ENCODE measurements at places on chromosomes 11 and 22. TPM values are rescaled to one million over a fixed set of nuclear protein-coding genes. Genes with fewer than 3 reads are reported as not detected.

DNA sequence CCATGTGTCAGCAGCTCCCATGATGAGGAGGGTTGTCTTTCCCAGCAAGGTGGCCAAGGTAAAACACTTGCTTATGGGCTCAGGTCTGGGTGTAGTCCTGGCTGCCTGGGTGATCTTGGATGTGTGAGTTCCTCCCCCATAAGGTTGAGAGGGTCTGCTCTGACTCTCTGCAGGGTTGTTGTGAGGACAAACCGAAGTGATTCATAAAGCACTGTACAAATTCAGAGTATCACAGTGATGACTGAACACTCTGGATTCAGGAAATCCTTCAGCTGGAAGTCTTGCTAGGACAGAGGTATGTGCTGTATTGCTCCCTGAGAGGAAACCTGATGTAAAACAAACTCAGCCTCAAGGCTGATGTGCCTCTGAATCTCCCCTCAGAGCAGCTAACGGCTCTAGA is 220.9 kb upstream of the PITPNB start:
- DNase-seq, result no peak
- H3K4me3 ChIP-seq, result no peak overlapping the region
- H3K36me3 ChIP-seq, result no peaks in the 10 kb centered on the region
- H3K27me3 ChIP-seq, result no peaks in the 10 kb centered on the region
- H3K4me1 ChIP-seq, result peaks cover 35% of the 10 kb centered on the region

GRCh38 chr22:37279331-37280181 is 2.8 kb upstream of the CYTH4 start:
- peaks cover 4% of the 10 kb centered on the region for H3K4me1 ChIP-seq
- no peaks in the 10 kb centered on the region for H3K36me3 ChIP-seq
- no peak for DNase-seq
- no peak overlapping the region for H3K4me3 ChIP-seq
- no peak overlapping the region for H3K27ac ChIP-seq
- H3K27me3 ChIP-seq, result peaks cover 14% of the 10 kb centered on the region

Gene MLC1
- 2.3 TPM for total RNA-seq

DNA sequence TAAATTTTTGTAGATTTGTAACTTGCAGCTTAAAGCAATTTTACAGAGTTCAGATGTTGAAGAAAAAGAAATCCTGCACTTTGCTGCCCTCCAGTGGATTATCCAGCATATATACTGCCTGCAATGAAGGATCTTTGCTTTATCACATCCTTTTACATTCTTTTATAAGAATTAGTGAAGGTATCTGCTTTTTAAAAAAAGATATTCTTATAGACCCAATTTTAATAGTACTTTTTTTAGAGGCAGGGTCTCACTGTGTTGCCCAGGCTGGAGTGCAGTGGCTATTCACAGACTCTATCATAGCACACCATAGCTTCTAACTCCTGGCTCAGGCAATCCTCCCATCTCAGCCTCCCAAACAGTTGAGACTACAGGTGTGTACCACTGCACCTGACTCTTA is 60.7 kb downstream of the TTC17 start:
- H3K27ac ChIP-seq, result no peak overlapping the region
- H3K4me1 ChIP-seq, result no peaks in the 10 kb centered on the region
- H3K27me3 ChIP-seq, result no peaks in the 10 kb centered on the region
- H3K4me3 ChIP-seq, result no peak overlapping the region
- DNase-seq, result no peak

GRCh38 chr22:44741929-44742328 is 10.4 kb upstream of the ARHGAP8 start:
- no peak overlapping the region for H3K4me3 ChIP-seq
- no peak for DNase-seq
- H3K27me3 ChIP-seq, result no peaks in the 10 kb centered on the region
- no peaks in the 10 kb centered on the region for H3K36me3 ChIP-seq
- no peak overlapping the region for H3K27ac ChIP-seq

GRCh38 chr11:79371152-79371551 is 69.7 kb downstream of the TENM4 start:
- H3K27me3 ChIP-seq, result no peaks in the 10 kb centered on the region
- no peaks in the 10 kb centered on the region for H3K4me1 ChIP-seq
- no peaks in the 10 kb centered on the region for H3K36me3 ChIP-seq
- H3K4me3 ChIP-seq, result no peak overlapping the region
- H3K27ac ChIP-seq, result no peak overlapping the region

Gene APOBEC3F
- 9.0 TPM for total RNA-seq

Gene OVCH2
- 6.4 TPM for total RNA-seq

DNA sequence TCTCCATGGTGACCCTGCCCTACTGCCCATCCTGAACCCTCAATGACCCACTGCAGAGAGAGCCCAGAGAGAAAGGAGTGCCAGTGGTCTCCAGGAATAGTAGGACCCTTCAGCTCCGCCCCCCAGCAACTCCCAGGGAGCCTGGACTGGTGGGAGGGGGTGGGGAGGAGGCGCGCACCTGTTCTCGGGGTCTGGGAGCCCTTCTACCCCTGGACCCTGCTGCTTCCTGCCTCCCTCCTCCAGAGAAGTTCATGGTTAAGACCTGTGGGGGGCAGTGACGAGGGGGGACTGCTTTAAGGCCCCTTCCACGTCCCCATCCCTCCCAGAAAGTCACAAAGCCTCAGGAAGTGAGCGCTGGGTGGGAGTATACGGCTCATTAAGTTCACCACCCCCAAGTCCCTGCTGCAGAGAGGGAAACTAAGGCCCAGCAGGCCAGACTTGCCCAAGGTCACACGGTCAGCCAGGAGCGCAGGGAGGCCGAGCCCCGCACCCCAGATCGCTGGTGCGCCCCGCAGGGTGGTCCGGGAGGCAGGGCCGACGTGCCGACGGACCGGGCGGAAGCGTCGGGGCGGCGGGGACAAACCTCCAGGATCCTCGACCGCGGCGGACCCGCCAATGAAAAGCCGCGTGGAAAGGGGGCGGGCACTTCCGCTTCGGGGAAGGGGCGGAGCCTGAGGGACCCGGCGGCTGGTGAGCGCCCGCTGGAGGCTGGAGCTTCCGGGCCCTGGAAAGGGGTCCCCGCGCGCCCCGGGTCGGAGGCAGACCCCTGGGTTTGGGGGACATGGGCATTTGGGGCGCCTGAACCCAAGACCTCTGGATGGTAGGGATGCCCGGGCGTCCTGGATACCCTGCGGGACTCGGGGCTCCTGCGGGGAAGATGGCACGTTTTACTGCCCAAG is at the start of the genes NUDT22 and TRPT1:
TSS of gene NUDT22 (plus strand) at position 667 of the 899 bp plus-strand sequence. CDS start 379 bp downstream, outside the sequence.
TSS of gene TRPT1 (minus strand) at position 579 of the 899 bp plus-strand sequence. CDS start at position 253, 326 bp downstream.
- H3K27me3 ChIP-seq, result no peaks in the 10 kb centered on the region
- DNase-seq, result peak; percentile 96
- H3K36me3 ChIP-seq, result peaks cover 25% of the 10 kb centered on the region
- H3K27ac ChIP-seq, result peak within 1 kb of the TSS; percentile 93
- peak within 1 kb of the TSS; percentile 96 for H3K4me3 ChIP-seq
- H3K4me1 ChIP-seq, result peaks cover 35% of the 10 kb centered on the region

DNA sequence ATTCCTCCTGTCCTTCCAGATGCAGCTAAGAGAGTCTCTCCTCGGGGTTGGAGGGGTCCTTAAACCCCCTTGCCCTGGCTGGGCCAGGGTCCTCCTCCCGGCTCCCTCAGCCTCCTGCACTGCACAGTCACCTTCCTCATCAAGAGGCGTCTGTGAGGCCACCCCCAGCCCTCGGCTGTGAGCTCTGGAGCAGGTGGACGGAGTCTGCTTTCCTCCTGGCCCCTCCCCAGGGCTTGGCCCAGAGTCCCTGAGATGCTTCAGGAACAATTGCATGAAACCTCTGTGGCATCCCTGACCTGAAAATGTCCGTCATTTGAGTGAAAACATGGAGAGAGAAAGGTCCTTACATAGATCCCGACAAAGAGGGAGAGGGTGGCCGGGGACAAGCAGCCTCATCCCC is 6.7 kb upstream of the FGF3 start:
- peaks cover 22% of the 10 kb centered on the region for H3K27me3 ChIP-seq
- H3K36me3 ChIP-seq, result no peaks in the 10 kb centered on the region
- no peak overlapping the region for H3K4me3 ChIP-seq
- DNase-seq, result no peak

DNA sequence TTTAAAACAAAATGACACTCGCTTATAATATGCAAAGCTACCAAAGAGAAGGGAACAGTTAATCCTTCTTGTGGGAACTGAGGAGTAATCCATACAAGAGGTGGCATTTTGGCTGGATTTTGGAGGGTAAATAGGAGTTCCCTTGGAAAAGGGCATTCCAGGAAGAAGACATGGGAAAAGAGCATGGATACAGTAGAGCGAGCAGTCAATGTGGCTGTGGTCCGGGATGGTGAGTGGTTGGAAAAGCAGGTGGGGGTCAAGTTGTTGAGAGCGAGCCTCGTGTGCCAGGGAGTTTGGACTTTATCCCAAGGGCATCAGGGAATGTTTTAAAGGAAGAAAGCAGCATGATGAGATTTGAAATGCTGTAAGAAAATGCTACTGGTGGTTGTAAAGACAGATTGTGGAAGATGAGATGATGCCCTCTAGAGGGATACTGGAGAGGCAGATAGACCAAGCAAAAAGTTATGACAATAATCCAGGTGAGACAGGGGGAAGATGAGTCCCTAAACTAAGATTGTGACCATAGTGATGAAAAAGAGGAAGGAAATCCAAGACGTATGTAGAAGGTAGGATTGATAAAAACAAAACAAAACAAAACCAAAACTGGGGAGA is 3.8 kb upstream of the MMP7 start:
- no peak overlapping the region for H3K27ac ChIP-seq
- no peaks in the 10 kb centered on the region for H3K4me1 ChIP-seq
- no peak for DNase-seq
- H3K4me3 ChIP-seq, result no peak overlapping the region
- H3K27me3 ChIP-seq, result no peaks in the 10 kb centered on the region

Data from upper lobe of right lung (tissue), 1 donor.